Glomerular endothelial cell (primary cell): ENCODE measurements at places on chromosomes 5 and 9.

DNA sequence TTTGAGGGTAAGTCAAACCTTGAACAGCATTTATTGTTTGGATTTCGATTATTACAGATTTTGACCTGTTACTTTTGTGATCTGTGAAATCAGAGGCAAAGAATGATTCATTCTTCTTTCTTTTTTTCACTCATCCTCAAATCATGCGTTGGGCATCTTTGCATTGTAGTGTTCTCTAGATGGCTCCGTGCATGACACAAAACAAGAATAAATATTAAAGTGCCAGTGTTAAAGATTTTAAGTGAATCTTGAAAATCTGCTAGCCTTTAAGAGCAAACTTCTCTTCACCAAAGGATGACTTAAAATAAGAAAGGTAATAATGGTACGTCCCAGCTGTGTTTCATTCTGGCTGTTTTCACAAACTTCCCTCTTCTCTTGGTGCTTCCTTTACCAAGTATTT is 361.9 kb upstream of the SMARCA2 start:
- DNase-seq = no peak

DNA sequence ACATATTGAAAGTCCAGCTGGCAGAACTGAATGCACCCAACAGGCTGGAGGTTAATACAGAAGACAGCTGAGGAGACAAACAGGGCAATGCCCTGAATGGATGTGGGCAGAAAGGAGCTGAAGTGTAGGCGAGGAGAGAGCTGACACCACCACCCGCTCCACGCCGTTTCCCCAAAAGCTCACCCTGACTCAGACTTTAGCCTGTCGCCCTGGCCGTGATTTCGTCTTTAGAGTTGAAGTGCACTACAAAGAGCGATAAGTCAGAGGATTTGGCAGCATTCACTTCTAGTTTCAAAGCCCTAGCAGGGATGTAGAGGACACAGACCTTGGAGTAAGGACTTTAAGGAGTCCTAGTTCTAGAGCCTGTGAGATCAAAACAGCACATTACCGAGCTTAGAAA is 2.2 kb upstream of the ERAP1 start:
- DNase-seq = no peak

- no peak for DNase-seq
Measured at GRCh38 chr5:60263346-60263745, 369.8 kb upstream of the PDE4D start.

- no peak for DNase-seq
Measured at GRCh38 chr9:81530310-81530810, 159.0 kb downstream of the TLE1 start.

- DNase-seq = no peak
Measured at GRCh38 chr9:19992556-19992955, 203.7 kb upstream of the SLC24A2 start.

DNA sequence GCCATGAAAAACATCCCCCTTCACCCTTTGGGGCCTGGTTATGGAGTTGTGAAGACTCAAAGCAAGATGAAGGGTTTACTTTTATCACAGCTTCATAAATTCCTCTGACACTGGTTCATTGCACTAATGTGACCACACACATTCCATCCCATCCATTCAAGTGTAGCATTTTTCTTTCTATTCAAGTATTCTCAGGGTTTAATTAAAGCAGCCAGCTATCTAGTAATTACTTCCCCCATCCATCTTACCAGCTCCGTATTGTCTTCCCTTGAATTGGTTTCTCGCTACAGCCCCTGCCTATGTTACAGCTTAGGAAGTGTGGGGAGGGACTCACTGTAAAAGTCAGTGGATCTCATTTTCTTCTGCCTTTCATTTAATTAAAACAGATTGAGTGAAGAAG is 387.0 kb upstream of the RFX3 start:
- DNase-seq = no peak

DNA sequence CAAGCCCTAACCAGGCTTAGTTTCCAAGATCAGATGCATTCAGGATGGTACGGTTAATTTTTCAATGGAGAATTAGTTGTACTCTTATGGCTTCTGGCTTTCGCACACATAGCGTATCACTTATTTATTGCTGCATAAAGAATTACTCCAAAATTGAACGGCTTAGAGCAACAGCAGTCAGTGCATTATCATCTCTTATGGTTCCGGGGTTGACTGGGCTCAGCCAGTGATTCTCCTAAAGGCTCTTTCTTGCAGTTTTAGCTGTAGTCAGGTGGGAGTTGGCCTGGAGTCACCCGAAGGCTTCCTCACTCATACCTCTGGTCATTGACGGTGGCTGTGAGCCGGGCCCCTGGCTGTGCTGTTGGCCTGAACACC is 595 bp upstream of the GRHPR start:
- DNase-seq = no peak

GRCh38 chr5:124061663-124062062 is 549.7 kb downstream of the CSNK1G3 start:
- no peak for DNase-seq

DNA sequence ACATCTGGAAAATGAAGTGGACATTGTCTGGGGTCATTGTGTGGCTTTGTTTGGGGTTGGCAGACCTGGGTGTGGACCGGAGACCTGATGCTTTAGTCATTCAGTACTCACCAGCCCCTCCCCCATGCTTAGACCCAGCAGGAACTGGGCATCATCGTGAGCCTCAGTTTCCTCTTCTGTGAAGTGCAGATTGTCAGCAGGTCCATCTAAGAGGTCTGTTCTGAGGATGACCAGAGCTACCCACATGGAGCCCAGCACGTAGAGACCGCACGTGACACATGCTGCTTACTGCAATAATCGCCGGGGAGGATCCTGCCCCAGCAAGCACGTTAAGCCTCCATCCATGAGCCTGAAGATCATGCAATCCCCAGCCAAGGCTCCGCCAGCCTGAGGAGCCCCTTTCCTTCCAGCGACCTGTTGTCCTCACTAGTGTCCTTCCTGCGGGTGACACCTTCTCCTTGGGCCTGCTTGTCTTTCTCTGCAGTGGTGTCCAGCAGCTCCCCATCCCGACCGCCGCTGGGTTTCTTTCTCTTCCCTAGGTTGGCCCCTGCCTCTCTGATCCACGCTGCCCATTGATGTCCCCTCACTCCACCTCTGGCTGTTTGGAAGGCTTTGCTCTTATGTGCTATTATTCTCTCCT is 26.7 kb upstream of the IRX4 start:
- no peak for DNase-seq

DNA sequence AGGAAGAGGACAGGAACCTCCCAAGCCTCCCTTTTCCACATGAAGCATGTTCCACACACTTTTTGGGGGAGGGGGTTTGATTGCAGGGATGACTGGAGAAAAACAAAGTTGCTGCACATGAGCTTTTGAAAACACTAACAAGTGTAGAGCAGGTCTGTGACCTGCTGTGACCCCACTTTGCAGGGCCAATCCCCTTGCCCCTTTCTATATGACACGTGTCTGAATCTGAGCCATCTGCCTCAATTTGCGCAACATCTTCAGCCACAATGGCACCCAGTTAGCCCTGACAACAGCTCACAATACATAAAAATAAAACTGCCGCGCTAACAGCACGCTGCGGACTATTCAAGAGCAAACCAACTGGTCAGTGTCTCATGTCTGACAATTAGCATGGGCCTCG is 227.8 kb upstream of the TBCA start:
- no peak for DNase-seq

GRCh38 chr5:12624776-12625560 is 720.7 kb upstream of the CTNND2 start:
- DNase-seq = no peak

DNA sequence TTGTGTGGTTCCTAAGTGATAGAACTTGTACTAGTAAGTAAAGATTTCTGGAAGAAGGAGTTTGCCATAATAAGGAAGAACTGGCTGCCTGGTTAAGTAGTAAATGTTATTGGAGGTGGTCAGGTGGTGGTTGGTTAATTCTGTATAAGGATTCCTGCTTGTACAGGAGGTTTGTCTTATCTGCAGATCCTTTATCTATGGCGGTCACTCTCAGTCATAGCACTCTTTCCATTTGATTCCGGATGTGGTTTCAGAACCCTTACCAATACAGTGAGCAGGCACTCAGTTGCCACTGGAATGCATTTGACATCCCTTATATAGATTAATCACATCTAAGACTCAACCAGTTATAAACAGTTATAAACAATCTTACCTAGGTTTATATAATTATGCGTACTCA is 50.3 kb downstream of the RAD50 start:
- DNase-seq = no peak

DNA sequence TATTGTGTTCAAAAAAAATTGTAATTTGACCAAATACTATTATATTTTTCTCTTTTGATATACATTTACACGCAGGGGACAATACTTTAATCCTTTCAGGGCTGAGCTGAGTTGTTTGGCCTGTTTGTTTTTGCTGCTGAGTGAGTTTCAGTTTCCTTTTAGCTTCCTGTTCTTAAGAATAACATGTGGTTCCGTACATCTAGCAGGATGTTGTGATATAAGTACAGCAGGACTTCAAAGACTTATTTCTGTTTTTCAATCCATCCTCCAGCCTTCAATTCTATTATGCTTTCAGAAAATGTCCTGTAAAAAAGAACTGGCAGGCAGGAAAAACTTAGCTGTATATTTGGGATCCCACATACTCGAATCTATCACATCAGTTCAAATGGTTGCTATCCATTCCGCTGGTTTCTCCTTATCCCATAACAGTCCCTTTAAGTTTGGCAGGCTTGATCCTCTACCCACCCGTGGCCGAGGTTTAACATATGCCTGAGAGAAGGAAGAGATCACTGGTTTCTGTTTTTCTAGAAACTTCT is 1037.3 kb upstream of the ACO1 start:
- peak; percentile 82 for DNase-seq

DNA sequence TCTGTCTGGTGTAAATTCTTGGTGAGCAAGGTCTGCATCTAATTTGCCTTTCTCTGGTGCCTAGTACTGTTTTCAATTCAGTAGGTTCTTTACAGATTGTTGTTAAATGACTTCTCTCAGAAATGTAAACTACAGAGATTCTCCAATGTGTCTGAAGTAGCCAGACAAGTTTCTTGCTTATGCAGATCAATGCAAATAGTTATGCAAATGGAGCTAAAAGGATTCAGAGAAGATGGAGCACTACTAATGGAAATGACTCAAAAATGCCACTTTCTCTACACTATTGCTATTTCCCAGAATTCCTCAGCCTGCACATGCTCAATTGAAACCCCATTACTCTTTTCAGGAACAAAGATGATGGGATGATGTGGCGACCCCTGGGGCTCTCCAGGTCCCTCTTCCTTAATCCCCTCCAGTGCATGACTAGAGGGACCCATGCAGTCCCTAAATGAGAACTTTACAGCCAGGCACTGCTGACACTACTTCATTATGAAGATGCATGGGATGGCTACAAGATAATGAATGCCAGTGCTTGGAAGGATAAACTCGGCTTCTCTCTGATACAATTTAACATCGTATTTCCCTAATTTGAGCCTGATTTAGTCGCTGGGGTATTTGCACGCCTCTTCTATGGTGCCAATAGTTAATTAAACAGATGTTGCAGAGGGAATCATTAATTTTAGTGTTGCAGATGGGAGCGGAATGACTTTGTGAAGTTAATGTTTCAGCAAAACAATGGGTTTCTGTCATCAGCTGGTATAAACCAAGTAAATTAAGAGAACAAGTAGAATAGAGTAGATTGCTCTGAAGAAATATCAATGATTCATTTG is 753.2 kb downstream of the TLR4 start:
- DNase-seq = no peak

DNA sequence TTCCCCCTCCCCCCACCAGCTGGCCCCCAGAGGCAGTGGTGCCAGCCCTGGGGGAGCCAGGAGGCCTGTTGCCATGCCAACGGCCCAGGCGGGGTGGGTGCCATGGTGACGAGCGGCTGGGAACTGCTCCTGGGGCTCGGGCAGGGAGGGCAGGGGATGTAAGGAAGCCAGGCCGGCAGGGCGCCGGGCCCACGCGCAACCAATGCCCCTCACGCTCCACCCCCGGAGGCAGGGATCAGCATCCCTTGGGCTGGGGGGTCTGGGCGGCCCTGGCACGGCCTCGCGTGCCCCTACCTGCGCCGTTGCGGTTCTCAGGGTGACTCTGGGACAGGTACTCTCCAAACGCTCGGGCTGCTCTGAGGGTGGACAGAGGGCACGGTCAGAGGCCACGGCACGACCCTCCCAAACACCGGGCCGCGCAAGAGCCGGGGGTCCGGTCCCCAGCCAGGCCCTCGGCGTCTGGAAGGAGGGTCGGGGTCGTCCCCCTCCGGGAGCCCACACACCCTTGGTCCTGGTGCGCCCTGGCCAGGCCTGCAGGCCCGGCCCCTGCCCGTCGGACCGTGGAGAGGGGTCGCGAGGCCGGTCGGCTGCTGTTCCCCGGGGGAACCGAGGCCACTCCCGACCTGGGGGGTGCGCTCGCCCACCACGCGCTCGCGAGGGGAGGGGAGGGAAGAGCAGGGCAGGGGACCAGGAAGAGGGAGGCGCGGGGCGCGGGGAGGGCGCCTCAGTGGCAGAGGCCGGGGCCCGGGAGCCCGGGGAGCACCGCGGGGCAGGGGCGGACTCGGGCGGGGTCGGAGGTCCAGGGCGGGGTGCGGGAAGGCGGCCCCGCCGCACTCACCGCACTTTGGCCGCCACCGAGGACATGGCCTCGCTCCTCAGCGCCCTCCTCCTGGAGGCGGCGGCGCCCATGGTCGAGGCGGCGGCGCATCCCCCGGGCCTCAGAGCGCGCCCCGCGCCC is 661 bp downstream of the NSMF start:
- no peak for DNase-seq
